ENCODE measurements at places on chromosomes 1 and 21.
A peak's percentile ranks its signal among the peaks of the same experiment; 100 is the strongest.

GRCh38 chr1:242629396-242629795, 104.9 kb upstream of the PLD5 start:
- DNase-seq, result no peak

DNA sequence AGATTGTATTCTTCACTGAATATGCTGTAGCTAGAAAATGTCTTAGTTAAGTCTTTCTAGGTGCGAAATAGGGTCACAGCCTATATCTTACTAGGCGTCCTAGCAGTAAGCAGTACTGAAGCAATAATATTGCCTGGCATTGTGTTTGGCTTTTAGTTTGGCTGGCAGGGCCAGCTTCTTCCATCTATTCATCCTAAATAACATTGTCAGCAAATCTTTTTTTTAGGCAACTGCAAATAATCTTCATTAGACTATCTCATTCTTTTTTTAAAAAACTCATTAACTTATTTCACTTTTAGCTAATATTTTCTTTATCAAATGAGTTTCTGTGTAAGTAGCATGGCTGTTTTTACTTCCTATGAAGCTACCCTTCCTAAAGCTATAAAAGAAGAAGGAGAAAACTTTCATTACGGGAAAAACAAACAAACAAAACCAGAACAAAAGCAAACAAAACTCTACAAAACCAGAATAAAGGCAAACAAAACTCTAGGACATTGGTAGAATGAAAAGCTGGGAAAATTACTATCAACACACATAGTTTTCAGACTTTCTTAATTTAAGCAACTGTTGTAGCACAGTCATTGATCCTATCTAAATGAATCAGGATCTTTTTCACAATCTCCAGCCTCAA, 506.0 kb downstream of the DPYD start:
- DNase-seq, result no peak

- no peak for DNase-seq
Measured at GRCh38 chr1:158972841-158973240, 36.9 kb upstream of the IFI16 start.

DNA sequence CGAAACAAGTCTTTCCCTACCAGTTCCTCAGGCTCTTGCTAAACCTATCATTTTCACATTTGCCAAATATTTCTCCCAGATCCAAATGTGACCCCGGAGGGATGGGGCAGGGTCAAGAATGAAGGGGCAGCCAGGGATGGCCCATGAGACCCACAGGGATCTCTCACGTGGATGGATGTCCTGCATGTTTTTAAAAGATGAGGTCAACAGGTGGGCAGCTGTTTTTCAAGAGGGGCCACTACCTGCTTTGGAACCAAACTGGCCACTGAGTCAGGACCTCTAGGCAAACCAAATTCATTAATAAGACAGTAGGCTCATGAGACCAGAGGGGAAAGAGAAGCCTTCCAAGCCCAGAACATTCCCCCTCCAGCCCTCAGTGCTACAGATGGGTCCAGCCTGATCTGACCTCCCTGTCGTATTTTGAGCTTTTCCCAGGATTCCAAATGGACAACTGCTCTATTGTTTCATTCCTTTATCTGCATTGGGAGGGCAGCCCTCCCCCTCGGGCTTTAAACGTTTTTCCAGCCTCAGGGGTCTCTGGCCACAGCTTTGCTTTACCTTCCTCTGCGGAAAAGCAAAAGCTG, 252.5 kb upstream of the IRF2BP2 start:
- no peak for DNase-seq

GRCh38 chr1:89808441-89809117, 12.3 kb upstream of the LRRC8D start:
- no peak for DNase-seq

DNA sequence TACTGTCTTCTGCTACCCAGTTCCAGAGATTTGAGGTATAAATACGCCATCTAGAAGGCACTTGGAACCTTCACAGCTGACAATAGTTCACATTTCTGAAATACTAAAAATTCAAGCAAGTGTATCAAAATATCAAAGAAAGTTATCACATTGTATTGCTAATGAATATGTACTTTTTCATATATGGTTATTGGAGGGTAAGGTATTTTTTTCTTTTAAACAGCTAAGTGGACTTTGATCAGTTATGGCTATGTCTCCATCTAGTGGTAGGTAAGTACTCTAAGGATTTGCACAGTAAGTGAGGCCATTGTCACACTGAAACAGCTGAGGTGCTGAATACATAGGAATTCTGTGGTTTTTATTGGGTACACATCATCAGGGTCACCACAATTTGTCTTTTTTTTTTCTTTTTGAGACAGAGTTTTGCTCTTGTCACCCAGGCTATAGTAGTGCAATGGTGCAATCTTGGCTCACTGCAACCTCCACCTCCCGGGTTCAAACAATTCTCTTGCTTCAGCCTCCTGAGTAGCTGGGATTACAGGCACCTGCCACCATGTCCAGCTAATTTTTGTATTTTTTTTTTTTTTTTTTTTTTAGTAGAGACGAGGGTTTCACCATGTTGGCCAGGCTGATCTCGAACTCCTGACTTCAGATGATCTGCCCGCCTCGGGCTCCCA, 49.1 kb upstream of the CR2 start:
- peak; percentile 71 for DNase-seq

GRCh38 chr1:149888999-149889289, 10.4 kb upstream of the BOLA1 start:
- DNase-seq, result no peak

- DNase-seq, result no peak
Measured at GRCh38 chr1:29646161-29646775, 409.9 kb downstream of the PTPRU start.

DNA sequence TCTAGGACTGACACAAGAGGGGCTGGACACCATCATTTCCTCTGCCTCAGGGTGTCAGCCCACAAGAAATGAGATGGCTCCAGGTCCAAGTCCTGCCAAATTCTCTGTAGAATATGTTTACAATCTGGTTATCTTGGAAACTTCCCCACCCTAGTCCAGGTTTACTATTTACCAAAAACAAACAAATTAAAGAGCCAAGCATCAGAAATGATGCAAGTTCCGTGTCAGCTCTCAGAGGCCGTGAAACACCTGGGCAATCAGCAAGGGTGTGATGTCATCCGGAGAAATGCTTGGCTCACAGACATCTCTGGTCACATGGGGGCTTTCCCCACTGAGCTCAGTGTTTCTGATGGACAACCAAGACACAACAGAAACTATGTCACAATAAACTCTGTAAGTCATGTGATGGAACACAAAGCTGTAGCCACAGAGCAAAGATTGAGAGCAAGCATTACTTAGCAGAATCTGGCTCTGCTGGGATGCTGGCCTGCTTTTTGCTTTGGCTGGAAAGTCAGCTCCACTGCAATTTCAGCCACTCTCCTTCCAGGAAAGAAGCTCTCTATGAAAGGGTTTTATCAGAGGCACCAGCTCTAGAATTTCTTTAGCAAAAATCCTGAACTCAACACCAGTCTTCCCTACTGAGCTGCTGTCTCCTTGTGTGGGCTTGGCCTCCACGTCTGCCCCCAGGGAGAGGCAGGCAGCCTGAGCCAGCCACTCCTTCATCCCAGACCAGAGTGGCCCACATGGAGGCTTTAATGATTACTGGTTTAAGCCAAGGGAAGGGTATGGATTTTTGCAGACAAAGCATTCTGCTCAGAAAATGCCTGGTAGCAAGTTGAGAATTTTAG, 55.9 kb downstream of the NENF start:
- DNase-seq, result peak; percentile 72

- no peak for DNase-seq
Measured at GRCh38 chr1:172760121-172760520, 101.2 kb downstream of the FASLG start.

- DNase-seq, result no peak
Measured at GRCh38 chr1:228737601-228738041, 2.3 kb downstream of the RHOU start.

- DNase-seq, result no peak
Measured at GRCh38 chr1:94309216-94309615, 71.8 kb upstream of the ARHGAP29 start.

DNA sequence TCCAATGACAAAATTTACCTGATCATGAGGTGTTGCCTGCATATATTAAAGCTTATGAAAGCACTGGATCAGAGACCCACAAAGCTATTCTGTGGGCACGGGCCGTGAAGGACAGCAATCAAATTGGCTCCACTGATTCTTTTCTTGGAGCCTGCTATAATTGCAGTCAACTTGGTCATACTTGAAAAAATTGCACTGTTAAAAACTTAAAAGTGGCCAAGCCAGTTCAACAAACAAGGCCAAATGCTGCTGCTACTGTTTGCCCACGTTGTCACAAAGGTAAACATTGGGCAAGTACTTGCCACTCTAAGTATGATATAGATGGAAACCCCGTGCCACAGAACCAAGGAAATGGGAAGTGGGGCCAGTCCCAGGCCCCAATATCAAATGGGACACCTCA, 37.8 kb downstream of the CYP4A11 start:
- no peak for DNase-seq

Data from midbrain (tissue), 1 donor.